Foreskin fibroblast (primary cell): ENCODE measurements at places on chromosomes 4 and X.

DNA sequence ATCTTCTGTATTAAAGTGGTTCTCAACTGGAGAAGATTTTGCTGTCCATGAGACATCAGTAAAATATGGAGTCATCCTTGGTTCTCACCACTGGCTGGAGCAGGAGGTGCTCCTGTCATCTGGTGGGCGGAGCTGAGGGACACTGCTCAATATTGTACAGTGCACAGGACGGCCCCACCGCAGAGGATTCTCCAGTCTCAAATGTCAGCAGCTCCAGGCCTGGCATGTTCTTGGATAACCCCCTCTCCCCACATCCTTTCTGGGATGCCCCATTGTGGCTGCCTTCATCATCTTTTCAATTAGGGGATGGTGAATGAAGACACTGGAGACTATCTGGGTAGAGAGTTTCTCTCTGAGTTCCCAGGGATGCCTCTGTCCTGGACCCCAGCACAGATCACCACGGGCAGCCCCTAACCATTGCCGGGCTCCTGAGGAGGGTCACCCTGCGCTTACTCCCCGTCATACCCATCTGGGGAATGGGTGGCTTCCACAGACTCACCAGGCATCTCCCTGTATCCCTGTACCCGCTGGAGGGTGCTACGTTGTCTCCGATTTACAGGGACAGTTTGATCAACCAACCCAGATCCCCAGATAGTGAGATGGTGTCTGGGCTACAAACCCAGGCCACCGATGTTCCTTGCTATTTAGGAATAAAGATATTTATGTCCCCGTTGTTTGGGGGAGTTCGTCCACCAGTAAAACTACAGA, 21.9 kb upstream of the P2RY8 start:
- DNase-seq: no peak

DNA sequence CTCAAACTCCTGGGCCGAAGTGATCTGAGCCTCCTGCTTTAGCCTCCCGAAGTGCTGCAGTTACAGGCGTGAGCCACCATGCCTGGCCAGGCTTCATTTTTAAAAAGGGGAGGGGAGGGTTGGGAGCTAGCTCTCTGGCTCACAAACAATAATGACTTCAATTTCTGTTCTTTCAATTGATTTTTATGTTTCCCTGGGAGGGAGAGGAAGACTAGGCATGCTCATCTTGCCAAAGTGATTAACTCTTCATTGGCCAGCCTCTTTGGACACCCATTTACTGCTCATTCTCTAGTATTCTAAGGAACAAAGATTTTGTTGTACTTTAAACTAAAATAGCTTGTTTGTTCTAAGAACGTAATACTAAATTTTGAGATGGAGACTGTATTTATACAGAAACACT, 43.4 kb upstream of the TRIM2 start:
- DNase-seq: no peak

- no peak for DNase-seq
Observed at GRCh38 chr4:93710101-93710846, 118.3 kb upstream of the ATOH1 start.

DNA sequence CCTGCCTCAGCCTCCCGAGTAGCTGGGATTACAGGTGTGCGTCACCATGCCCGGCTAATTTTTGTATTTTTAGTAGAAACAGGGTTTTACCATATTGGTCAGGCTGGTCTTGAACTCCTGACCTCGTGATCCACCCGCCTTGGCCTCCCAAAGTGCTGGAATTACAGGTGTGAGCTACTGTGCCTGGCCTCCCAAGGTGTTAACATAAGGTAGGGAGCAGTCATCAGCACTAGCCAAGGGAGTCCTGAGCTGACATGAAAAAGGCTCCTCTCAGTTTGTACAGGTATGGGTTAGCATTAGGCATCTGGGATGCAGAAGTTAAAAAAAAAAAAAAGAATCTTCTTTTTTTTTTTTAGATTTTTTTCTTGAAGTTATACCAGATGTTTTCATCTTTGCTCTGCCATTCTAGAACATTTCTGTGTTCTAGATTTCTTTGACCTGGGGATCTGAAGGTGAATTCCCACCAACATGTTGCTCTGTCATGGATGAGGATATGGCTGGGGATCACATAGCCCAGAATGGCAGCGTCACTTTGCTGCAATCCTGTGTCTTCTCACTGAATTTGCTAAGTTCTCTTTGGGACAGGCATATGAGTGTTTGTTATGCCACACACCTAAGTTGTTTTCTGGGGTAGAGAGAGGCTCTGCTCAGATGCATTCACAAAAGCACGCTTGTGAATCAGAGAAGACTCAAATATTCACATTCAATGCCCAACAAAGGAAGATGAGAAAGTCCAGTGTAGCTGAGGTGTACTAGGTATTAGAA, 24.4 kb upstream of the PLA2G12A start:
- DNase-seq: no peak

- no peak for DNase-seq
Observed at GRCh38 chr4:4673070-4673469, 131.2 kb upstream of the STX18 start.

- DNase-seq: peak; percentile 85
Observed at GRCh38 chr4:114087596-114088230, 108.3 kb upstream of the ARSJ start.

- no peak for DNase-seq
Observed at GRCh38 chr4:83821493-83821892, 285.6 kb downstream of the GPAT3 start.

DNA sequence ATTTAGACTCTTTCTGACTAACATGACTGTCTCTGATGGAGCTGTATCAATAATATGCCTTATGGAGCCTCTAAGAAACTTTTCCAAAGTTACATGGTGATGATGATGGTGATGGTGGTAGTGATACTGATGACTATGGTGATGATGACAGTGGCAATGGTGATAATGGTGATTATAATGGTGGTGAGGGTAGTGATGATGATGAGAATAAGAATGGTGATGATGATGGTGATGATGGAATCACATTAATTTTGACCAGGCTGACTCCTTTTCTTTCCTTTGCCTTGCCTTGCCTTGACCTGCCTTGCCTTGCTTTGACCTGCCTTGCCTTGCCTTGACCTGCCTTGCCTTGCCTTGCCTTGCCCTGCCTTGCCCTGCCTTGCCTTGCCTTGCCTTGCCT, 31.7 kb upstream of the AREG start:
- DNase-seq: no peak

DNA sequence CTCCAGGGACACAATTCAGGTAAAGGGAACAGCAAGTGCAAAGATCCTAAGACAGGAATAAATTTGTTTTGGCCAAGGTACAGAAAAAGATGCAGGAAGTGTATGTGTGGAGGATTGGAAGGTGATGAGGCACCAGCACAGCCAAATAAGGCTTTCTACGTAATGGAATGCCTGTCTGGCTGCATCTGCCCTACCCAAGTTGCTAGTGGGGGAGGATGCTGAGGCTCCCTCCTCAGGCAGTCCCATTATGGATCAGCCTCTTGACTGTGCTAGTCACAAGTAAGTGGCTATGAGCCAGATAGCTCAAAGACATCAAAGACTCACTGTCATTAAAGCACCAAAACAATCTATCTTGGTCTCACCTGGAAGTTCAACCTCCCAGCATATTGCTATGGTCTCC, 300.9 kb upstream of the FAT4 start:
- no peak for DNase-seq

- no peak for DNase-seq
Observed at GRCh38 chrX:100395781-100396180, 14.3 kb downstream of the PCDH19 start.
